ENCODE measurements at places on chromosomes 4 and X.

DNA sequence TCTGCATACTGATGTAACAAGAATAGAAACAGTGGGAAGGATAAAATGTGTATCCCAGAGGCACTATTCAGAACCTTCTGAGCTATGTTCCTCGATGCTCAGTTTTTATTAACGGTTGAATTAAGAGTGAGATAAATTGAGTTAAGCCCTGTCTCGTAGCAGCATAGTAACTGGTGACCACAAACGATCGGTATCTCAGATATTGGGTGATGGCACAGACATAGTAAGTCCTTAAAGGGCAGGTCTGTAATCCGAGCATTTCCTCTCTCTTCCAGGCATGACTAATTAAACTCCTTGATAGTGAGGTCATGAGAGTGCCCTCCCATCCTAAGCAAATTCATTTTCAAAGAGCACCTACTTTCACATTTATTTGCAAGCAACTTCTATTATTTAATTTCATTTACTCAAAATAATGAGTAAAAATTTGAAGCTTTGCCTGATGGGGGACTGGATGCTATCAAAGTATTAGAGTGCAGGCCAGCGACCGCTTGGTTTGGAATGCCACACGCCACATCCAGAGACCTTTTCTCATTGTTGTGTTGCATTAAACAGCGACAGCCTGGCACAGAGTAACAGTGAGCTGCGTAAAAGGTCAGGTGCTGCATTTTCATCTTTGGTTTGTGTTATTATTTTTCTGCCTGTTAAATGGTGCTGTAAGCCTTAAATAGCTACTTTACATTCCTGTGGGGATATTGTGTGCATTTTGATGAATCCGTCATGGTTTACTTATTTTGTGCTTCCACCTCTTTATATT lies 101.9 kb downstream of the PCDH7 start:
- peak; percentile 79 for DNase-seq

GRCh38 chr4:1788254-1788973 lies 4.7 kb upstream of the FGFR3 start:
- DNase-seq, result no peak

DNA sequence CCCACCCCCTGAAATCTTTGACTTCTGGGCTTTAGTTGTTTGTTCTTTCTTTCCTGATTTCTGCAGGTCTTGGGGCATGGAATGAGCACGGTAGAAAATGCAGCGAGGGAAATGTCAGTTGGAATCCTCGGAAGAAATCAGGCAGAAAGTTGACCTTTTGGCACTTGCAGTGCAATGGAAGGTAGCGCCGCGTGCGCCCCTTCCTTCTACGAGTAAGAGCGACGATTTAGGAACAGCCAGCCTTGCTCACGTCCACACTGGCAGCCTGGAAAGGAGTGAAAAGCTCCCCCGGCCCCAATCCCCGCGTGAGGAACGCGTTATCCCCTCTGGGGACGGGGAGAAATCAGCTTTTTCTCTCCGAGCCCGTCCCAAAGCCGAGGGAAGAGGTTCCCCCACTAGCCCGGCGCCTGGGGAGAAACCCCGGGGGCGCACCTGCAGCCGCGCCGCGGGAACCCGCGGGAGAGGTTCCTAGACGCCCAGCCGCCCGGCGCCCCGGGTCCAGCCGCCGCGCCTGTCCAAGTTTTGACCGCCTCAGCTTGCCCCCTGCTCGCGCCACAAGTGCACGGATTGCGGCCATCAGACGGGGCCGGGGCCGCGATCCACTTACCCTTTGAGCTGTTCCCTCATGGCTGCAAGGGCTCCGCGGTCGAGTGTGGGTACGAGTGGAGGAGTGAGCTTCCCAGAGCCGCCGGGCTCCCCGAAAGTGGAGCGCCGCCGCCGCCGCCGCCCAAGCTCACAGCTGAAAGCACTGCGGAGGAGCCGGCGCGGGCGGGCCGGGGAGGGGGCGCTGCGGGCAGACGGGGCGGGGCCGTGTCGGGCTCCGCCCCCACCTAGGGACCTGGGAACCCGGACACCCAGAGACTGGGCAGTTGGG lies 194.6 kb upstream of the FTHL17 start:
- no peak for DNase-seq

GRCh38 chr4:67699603-67700002 lies 1.4 kb downstream of the UBA6 start:
- DNase-seq, result no peak

DNA sequence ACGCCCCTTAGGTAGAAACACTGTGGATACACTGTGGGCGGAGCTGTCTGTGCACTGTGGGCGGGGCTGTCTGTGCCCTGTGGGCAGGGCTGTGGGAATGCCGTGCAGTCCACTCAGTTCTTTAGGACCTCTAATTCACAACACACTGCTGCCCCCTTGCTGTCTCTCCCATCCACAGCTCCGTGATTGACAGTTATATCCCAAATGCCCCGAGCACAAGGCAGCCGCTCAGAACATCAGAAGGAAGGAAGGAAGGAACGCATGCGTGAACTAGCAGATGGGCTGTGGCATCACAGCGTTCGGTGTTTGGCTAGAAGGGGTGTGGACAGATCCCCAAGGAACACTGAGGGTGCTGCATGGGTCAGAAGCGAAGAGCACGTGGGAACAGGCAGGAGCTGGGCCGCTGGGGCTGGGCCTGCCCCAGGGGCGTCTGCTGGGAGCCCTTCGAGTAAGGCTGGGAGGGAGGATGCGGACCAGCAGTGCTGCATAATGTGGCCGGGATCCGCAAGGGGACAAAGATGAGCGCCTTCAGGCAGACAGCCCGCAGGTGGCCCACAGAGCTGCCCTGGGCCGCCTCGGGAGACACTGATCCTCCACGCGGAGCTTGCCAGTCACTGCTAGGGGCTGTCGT lies 29.8 kb downstream of the ACOX3 start:
- DNase-seq, result no peak

GRCh38 chr4:108531461-108531860 lies 88.9 kb upstream of the RPL34 start:
- DNase-seq, result no peak

- DNase-seq, result no peak
Observed at GRCh38 chr4:144647095-144647561, 1.2 kb downstream of the HHIP start.

DNA sequence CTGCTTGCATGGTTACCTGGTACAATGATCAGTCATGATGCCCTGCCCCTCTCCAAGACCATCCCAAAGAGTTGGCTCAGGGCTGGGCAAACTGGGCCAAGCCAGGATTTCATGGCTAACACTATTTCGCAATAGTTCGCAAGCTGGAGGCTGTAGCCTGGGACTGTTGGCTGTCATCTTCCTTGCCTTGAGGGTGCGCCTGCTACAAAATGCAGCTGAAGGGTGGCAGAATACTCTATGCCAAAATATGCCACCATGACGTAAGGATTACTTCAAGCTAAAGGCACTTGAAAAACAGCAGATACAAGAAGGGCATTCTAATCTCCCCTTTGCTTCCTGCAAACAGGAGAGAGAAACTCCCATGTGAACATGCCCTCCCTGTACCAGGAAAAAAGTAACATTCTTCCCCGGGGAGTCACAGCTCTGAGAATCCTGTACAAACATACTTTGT lies 21.0 kb downstream of the SAT1 start:
- DNase-seq, result no peak

DNA sequence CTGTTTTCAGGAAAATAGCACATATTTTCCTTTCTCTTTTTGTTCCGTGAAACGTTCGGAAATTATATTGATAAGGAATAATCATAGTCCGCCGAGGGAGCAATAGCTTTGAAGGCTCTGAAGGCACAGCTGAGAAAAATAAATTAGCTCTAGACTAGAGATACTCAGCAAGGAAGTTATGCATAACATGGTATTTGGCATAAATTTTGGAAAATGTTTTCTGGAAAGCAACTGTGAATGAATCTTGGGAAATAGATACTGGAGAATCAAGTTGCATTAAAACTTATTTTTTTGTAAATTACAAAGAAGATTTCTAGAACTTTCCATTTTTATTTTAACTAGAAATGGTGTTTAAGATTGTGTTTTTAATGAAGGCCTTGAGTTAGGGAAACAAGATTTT lies 92.4 kb downstream of the HPRT1 start:
- no peak for DNase-seq

DNA sequence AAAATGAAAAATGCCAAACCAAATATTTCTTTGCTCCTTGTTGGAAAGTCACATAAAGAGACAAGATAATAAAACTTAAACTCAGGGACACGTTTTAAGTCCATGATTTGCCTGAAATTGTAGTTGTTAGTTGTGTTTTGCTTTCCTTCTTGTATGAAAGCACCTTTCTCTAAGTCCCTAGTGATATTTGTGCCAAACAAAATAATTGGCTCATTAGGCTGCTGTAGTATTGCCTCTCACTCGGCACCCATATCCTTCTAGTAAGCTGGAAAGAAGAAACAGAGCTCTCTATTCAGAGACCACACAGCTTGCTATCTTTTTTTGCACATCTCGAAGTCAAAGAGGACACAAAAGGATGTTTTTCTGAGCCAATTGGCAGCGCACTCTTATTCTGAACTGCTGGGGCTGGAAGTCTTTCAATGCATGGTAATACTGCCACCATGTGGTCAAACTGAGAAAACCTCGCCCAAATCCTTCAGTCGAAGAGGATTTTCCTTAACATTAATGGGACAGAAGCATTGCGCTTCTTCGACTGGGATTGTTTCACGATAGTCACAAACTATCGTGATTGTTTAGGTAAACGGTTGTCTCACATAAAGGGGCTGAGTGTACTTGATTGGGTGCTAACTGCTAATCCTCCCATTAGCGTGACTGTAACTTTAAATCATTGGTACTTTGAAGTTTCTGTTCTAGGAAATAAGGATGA lies 571.9 kb upstream of the LCORL start:
- peak; percentile 36 for DNase-seq

- no peak for DNase-seq
Observed at GRCh38 chrX:120813982-120814381, 61.7 kb downstream of the CT47B1 start.

DNA sequence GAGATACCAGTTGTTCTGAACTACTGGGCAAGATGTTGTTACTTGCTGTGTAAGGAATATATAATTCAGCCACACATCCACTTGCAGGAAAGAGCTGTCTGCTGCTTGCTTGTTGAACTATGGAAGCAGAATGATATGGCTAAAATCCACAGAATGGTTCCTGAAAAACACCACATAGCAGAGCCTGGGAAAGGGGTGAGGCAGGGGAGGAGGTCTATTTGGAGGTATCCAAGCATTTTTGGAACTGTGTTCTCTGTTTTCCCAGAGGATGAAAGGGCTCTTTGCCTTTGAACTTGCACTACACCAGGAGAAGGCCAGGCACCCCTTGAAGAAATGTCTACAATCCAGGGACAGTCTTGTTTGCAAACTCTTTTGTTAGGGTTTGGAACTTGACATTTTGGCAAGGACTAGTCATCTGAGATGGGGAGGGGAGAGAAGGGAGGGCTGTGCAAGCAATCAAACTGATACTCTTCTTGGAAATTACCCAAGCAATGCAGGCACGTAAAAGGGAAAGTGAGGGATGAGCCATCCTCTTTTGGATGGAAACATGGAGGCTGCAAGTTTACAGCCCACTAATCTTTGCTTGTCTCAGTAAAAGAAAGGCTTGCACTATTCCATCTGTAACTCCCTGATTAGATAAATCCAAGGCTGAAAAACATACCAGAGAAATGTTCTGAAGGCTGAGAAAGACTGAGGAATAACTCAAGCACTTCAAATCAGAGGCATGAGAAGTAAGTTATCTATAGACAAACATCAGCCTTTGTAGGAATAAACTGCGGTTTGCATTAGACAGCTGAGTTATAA lies 141.0 kb downstream of the TSPAN5 start:
- DNase-seq, result no peak

DNA sequence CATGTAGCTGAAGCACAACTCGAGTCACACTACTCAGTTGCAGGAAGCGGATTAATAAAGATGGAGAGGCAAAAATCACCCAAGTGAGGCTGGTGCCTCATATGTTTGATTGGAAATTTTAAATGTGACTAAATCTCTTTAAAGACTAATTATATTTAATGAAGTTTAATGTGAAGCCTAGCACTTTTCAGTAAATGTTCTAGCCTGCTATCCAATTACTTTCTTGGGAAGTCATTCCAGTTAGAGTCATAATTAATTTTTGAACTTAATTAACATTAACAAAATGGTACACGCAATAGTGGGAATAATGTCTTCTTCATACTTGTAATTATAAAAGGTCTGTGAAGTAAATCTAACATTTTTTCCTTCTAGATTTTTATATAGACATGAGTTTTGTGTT lies 20.6 kb downstream of the F11 start:
- no peak for DNase-seq

DNA sequence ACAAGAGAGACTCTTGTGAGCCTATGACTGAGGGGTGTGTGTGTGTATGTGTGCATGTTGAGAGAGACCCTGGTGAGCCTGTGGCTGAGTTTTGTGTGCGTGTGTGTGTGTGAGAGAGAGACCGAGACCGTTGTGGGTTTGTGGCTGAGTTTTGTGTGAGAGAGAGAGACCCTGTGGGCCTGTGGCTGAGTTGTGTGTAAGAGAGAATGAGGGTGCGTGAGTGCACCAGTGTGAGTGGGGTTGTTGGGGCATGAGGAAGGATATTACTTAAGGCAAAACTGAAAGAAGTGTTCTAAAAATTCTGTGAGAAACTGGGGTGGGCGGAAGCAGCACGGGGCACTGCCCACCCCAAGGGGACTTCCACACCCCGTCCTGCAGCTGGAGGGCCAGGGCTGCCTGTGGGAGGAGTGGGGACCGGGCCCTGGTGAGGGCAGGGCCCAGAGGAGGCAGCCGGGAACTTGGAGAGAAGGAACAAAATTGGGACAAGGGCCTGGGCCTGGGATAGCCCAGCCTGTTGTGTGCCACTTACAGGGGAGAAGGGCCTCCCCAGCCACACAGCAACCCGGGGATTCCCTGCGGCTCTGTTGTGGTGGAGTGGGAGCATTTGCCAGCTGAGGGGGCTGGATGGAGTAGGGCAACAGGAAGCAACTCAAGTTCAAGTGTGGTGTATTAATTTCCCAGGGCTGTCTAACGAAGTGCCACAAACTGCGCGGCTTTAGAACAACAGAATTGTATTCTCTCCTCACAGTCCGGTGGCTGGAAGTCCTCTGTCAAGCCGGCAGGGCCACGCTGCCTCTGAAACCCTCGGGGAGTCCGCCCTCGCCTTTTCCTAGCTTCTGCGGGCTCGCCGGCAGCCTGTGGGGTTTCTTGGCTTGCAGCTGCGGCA lies 22.1 kb downstream of the TMEM131L start:
- DNase-seq, result no peak

DNA sequence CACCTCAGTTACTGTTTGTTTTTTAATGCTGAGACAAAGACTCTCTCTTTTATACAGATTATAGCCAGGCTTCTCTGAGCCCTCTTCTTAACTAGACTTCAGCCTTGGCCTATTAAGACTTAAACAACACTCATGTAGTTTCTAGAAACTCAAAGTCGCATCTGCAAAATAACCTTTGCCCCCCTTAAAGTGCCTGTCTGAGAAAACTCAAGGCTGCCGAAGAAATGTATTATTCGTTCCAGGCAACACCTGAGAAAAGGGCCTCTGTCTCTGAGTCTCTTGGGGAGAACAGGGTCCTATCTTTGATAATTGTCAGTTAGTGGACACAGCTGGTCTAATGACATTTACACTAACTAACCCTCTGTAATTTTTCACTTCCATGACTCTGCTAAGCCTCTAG lies 60.8 kb upstream of the HPGD start:
- DNase-seq, result no peak

GRCh38 chr4:157502656-157503055 lies 282.1 kb downstream of the GRIA2 start:
- DNase-seq, result no peak

All from non-pigmented ciliary epithelial cell (primary cell).